ENCODE measurements at places on chromosomes 11 and 22. TPM values are rescaled to one million over a fixed set of nuclear protein-coding genes. Genes with fewer than 3 reads are reported as not detected.

The HYLS1 gene
- 4.6 TPM for polyA plus RNA-seq

The ELF5 gene
- 1.1 TPM for polyA plus RNA-seq

The ALKBH3 gene
- polyA plus RNA-seq: 27.3 TPM

The NPAS4 gene
- 0.21 TPM for polyA plus RNA-seq

The SCUBE2 gene
- 25.0 TPM for polyA plus RNA-seq

- no peak for DNase-seq
These were observed 26.6 kb downstream of the CCDC90B start for GRCh38 chr11:83259559-83259958.

DNA sequence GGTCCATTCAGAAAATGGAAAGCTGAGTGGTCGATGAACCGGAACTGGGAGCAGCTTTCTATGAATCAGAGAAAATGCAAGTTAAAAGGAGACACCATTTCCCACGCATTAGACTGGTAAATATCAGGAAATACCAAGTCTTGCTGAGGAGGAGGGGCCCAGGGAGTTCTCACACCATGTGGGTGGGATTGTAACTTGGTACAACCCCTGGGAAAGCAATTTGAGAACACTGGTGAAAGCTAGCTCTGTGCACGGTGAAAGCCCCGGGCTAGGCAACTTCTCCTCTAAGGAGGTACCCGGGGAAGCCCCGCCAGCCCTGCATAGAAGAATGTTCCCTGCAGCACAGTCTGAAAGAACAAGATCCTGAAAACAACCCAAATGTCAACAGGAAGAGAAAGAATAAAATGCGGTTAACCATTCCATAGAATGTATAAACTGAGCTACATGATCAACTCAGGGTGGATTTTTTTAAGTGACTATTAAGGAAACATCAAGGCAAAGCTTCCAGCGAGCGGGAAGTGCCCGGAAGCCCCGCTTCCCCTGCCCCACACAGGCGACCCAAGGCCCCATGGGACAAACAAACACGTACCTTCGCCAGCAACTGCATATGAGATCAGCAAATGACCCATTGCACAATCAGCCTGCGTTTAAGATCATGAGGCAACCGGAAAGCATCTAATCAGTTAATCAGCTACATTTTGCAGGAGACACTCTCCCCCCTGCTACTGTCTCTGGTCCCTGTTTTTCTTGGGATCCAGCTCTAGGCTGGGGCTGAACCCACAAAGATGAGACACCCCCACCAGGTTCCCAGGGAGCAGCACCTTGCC is 11.3 kb downstream of the SHANK2 start:
- no peak for DNase-seq

- no peak for DNase-seq
These were observed 802 bp downstream of the ATG2A start for GRCh38 chr11:64916040-64916774.

DNA sequence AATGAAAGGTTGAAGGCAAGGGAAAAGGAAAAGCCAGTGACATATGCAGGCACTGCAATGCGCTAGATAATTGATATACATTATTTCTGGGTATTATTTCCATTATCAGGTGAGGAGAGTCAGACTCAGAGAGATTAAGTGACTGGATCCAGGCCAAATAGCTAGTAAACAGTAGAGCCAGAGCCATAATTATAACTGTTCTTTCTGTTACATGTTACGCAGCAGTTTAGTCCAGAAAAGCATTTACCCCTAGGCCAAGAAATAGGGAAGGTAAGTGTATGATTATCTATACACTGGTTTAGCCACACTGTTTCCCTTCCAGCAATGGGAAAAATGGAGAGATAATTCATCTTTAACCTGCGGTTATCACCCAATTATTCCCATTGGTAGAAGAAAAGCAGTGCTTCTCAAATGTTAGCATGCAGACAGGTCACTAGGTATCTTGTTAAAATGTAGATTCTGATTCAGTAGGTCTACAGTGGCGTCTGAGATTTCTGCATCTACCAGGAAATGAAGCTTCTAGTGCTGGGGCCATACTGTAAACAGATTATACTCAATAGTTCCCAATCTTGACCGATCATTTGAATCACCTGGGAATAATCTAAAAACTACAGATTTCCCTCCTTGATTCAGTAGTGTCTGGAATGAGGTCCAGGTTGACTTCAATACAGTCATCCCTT is 69.4 kb downstream of the RBFOX2 start:
- DNase-seq: no peak

- no peak for DNase-seq
These were observed 32.9 kb downstream of the SCUBE1 start for GRCh38 chr22:43310311-43310710.

DNA sequence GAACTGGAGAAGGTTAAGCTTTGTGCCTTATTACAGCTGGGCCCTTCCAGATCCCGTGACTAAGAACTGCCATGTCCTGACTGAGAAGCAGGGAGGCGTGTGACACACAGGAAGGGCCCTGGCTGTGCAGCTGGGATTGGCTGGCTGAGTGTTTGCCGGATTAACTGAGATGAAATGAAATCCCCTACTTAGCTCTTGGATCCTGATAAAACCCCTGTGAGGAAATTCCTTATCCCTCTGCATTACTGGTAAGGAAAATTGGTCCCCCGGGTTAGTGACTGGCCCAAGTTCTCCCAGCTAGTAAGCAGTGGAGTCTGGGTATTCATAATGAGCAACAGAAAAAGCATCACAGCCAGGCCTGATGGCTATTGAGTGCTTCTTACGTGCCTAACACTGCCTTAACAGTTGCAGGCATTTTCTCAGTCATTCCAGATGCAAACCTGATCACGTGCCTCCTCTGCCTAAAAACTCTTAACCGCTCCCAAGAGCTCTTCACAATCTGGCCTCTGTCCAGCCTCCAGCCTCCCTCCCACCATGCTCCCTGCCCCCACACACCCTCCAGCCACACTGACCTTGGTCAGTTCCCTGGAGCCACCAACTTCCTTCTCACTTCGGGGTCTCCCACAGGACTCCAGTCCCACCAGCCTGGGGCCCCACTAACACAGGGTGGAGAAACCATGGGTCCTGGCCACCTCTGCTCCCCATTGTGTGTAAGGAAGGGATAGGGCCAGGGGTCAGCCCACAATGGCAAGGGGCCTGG is 37.8 kb downstream of the ARRB1 start:
- DNase-seq: peak; percentile 55

GRCh38 chr11:118933486-118933885 is 7.8 kb upstream of the BCL9L start:
- peak; percentile 88 for DNase-seq

- no peak for DNase-seq
These were observed 391.6 kb downstream of the ETS1 start for GRCh38 chr11:128195756-128196155.

- DNase-seq: peak; percentile 56
These were observed 615.4 kb upstream of the B3GAT1 start for GRCh38 chr11:135027461-135027860.

- DNase-seq: no peak
These were observed 2.7 kb downstream of the CADM1 start for GRCh38 chr11:115501502-115501892.

- no peak for DNase-seq
These were observed 80.5 kb downstream of the GRAMD1B start for GRCh38 chr11:123510579-123510905.

DNA sequence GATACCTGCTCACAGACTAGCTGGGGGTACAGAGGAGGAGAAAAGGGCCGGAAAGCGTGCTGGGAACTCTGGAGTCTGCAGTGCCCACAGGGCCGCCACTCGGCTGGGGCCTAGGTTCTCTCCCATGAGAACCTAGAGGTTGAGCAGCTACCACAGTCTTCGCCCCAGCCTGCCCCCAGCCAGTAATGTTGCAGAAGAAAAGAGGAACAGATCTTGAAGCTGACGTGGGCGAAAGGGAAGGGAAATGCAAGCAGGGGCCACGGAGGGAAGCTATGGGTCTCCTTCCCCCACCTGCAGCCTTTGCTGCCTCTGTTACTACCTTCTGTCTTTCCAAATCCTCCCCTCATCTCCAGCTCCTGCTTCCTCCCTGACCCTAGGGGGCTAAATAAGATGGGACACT is 28.8 kb upstream of the P2RY2 start:
- no peak for DNase-seq

All from hindlimb muscle (tissue), 1 donor.